ENCODE measurements at places on chromosomes 16 and 17. TPM values are rescaled to one million over a fixed set of nuclear protein-coding genes. Genes with fewer than 3 reads are reported as not detected.

GRIN2A gene
- total RNA-seq: 2.7 TPM

RPH3AL gene
- 7.4 TPM for total RNA-seq

SLC5A10 gene
- 0.06 TPM for total RNA-seq

ETV4 gene
- total RNA-seq: 27.7 TPM

CHRNB1 gene
- 7.0 TPM for total RNA-seq

CES1 gene
- total RNA-seq: 9.0 TPM

HOXB7 gene
- total RNA-seq: 13.2 TPM

TBC1D26 gene
- not detected for total RNA-seq

BCAR1 gene
- total RNA-seq: 39.1 TPM

SSTR5 gene
- total RNA-seq: not detected

TBC1D3K gene
- not detected for total RNA-seq

KCNH6 gene
- total RNA-seq: not detected

Measured in Daoy (cell line).